ENCODE measurements at places on chromosomes 3 and 15.

GRCh38 chr3:153028381-153028780, 133.6 kb upstream of the RAP2B start:
- no peak for DNase-seq

DNA sequence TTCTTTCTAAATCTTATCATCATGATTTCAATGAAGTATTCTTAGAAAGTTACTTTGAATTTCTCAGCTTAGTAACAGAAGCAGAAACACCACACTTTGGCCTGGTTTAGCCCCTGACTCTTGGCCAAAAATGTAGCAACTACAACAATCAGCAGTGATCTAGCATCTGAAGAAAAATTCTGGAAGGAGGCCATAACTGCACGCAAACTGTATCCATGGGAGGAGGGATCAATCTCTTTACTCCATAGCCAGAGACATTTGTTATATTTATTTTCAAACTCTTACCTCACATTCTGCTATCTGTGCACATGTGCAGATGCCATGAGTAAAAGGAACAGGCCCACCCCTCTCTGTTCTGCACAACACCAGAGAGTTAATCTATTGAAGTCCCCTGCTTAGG, 251.0 kb upstream of the P2RY1 start:
- DNase-seq = no peak

DNA sequence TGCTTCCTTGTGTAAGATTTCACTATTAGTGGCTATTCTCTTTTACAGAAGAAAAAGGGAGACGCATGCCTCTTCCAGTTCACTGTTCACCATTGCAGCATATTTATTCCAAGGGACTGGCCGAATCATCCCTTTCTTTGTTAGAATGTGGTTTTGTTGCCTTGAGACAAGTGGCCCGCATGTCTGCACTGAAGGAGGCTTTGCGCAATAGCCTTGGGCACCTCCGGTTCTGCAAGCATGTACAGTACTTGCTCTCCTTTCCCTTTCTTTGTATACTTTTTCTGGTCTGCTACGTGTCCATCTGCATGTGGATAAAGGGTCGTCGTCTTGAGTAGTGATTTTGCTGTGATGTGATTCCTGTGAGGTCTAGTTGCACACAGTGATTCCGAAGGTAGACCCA, 43.0 kb downstream of the FLNB start:
- no peak for DNase-seq

DNA sequence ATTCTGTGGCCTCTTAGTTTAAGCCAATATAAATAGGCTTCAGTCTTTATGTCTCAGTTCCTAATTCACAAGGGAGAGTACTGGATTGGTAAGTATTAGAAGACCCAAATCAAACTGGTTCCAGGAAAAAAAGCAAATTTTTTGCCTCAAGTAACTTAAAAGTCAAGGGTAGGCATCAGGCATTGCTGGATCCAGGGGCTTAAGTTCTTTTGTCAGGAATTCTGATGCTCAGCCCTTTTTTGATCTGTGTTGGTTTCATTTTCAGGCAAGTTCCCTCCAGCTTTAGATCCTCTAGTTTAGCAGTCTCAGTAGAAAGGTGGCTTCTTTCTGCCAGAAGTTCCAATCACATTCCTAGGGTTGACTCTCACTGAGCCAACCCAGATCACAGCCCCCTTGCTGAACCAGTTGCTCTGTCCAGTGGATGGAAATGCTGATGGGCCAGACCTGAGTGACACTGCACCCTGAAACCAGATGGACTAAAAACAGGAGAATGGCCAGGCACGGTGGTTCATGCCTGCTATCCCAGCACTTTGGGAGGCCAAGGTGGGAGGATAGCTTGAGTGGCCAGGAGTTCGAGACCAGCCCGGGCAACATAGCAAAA, 253.5 kb downstream of the SHQ1 start:
- no peak for DNase-seq

- no peak for DNase-seq
Observed at GRCh38 chr3:25856902-25857518, 67.1 kb downstream of the OXSM start.

GRCh38 chr3:195704433-195704999, 16.3 kb upstream of the MUC20 start:
- DNase-seq = no peak

GRCh38 chr3:78844307-78844706, 923.5 kb downstream of the ROBO1 start:
- DNase-seq = no peak

GRCh38 chr3:116841003-116841735, 131.6 kb downstream of the TUSC7 start:
- no peak for DNase-seq

DNA sequence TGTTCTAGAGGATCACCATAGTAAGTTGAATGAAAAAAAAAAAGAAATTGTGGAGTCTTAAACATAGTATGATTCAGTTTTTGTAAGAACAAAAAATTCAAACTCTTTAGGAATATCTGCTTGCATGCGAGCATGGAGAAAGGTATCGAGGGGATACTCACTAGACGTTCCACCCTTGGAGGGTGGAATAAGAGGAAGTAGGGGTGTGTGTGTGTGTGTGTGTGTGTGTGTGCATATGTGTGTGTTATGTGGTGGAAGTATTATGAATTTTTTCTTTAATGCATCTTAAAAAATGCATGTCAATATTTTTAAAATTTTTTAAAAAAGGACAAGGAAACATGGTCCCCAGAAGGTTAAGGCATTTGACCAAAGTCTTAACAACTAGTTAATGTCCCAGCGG, 26.5 kb upstream of the SIAH2 start:
- DNase-seq = no peak

DNA sequence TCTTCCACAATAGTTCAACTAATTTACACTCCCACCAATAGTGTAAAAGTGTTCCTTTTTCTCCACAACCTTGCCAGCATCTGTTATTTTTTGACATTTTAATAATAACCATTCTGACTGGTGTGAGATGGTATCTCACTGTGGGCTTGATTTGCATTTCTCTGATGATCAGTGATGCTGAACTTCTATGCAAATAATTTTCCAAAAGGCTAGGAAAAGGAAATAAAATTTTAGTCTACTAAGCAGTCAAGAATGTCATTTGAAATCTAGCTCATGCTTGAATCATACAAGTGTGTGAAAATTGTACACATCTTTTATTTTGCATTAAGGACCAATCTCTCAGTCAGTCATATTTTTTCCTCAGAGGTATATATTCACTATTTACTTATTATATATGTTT, 101.7 kb upstream of the UBP1 start:
- no peak for DNase-seq

DNA sequence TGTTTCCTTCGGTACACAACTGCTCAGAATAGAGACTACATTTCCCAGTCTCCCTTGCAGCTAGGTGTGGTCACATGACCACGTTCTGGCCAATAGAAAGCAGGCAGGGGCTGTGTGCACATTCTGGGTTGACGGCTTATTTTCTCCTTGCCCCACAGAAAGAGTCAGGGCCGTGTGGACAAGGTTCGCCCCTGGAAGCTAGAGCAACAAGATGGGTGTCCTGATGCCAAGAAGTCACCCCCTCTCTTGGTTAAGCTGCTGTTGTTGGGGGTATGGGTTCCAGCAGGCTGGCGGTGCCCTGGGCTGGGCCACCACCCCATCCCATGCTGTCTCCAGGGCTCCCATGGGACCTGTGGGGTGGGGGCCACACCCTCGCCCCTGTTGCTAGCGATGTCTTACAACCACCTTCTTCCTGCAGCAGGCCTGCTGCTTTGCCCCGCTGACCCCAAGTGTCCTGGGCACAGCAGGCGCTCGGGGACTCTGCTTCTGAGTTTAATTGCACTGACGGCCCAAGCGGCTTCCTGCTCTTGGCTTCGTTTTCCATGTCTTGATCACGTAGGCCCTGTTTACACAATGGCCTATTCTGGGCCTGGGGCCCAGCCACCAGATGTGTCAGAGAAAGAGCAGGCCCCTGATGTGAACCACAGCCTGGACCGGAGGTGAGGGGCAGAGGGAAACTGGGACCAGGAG, 24.9 kb downstream of the ABTB1 start:
- DNase-seq = peak; percentile 27

DNA sequence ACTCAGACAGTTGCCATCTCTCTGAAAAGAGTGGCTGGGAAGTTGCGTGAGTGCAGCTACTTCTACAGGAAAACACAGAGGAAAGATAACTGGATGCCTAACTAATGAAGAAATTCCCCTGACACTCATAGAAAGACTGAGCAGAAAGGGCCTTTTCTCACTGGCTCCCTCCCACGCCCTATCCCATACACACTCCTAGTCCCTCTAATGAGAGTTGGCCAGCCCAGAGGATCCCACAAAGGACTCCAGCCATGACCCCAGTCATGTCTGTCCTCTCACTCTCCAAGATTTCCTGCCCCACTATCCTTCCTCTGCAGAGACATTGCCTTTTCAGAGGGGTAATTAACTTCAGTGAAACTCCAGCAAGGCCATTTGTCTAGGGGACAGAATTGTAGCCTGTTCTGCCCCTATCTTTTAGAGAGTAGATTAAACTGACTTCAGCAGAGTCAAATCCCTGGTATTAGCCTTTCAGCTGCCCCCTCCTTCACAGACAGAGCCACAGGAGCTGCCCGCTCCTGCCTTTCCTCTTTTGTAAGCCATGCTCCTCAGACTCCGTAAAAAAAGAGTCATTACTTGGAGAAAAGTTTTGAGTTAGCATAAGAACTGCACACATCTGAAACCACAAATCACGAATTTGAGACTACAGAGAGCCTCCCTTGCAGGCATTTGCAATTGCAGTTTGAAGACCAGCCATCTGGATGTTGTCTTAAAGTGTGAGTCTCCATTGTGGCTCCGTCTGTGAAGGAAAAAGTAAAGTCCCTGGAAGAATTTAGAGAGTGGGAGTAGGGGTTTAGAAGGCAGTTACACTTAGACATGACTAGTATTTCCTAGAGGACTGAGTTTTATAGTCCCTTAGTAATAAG, 129.1 kb upstream of the SEMA6D start:
- DNase-seq = no peak

- peak; percentile 4 for DNase-seq
Observed at GRCh38 chr3:23916152-23916885, 471 bp downstream of the NKIRAS1 start.

DNA sequence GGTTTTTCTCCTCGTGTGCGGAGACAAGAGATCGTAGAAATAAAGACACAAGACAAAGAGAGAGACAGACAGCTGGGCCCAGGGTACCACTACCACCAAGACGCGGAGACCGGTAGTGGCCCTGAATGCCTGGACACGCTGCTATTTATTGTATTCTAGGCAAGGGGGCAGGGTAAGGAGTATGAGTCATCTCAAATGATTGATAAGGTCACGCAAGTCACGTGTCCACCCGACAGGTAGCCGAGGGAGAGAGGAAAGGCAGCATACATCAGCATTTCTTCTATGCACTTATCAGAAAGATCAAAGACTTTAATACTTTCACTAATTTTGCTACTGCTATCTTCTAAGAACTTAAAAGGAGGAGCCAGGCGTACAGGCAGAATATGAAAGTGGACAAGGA, 28.2 kb downstream of the MYL3 start:
- DNase-seq = no peak

DNA sequence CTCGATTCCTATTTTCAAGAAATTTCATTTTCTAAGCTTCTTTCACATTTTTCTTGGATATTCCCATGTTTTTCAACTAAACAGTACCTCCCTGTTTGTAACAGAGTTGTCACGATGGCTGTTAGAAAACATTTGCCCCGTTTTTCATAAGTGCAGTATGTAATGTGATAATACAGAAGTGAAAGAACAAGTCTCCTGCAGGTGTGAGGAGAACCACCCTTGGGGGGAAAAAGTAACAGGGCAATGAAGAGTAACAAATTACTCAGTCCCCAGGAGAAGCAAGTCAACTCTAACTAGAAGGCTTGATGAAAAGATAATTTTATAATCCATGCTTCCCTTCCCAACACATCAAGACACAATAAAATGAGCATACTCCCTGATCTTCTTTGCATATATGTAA, 493.3 kb downstream of the FOXP1 start:
- no peak for DNase-seq

GRCh38 chr3:141386611-141387111, 18.4 kb downstream of the ZBTB38 start:
- DNase-seq = no peak

DNA sequence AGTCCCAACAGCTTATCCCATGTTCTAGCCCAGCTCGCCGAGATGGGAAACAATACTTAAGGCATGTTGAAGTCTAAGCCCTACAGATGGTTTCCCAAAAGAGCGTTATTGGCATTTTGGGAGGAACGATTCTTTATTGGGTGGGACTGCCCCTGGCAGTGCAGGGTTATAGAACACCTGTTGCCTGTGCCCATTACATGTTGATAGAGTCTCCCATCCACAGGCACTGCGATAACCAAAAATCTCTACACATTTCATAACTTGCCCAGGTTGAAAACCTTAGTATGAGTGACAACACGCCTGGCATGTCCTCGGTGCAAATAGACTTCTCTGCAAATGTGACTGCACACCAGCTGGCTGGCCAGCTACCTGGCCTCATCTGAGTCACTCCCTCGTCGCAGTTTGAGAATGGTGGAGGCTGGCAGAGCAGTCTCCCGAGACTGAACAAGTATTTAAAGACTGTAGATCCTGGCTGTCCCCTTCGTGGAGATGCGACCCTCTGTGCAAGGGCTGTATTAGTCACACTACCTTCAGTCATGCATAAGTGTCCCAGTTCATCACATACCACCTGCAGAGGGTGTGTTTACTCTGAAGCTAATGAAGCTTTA, 18.7 kb downstream of the ZNF80 start:
- DNase-seq = no peak

GRCh38 chr3:178602856-178603255, 66.6 kb downstream of the KCNMB2 start:
- DNase-seq = no peak

DNA sequence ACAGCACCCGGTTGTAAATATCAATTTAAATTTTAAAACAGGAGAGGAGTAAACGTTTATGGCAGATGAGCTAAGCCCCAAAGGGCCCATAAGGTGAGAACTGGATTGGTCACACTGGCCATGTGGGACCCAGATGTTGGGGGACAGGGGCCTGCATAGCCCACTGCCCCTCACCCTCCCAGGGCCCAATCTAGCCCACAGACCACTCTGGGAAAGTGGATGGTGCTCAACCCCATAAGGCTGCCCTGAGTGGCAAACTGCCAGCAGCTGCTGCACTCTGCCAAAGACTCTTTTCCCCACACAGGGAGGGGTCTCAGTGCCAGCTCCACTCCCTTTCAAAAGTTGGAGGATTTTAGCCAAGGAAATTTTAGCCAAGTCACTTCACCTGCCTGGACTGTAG, 42.5 kb downstream of the CCDC12 start:
- DNase-seq = no peak

Measured in stimulated activated CD8-positive, alpha-beta memory T cell treated with anti-CD3 and anti-CD28 coated beads, Interleukin-7, amount 100 ng/mL, for 48 hours (primary cell).